ENCODE measurements at places on chromosomes 11 and 22.

- no peak for DNase-seq
Measured at GRCh38 chr22:17802822-17803221, 28.6 kb upstream of the BID start.

GRCh38 chr22:46777609-46777970 is 15.1 kb downstream of the TBC1D22A start:
- no peak for DNase-seq

- no peak for DNase-seq
Measured at GRCh38 chr22:26568207-26568706, 21.7 kb downstream of the TPST2 start.

- DNase-seq = no peak
Measured at GRCh38 chr22:46081831-46082210, 68.5 kb upstream of the PPARA start.

DNA sequence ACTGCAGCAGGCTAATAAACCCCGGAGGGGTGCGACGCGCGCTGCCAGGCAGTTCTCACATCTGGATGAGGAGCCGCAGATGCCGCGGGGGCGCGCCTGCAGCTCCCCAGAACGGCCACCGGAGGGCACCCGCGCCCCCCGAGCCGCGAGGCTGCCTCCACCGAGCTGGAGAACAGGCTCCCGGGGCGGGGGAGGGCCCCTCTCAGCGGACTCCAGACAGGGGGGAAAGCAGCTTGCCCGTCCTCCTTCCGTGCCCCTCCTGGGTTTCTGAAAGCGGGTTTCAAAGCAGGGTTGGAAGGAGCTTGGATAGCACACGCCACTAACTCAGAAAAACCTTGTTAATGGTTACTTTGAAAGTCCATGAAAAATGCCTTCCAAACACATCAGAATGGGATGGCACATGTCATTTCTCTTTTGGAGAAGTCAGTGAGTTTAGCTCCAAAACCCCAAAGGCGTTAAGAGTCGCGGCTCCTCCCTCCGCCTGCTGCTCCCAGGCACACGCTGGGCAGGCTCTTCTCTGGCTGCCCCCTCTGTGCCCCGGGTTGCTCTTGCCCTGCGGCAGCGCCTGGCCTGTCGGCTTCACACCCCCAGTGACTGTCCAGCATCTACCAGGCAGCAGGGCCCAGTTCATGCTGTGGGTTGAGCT is 317.8 kb downstream of the NTM start:
- no peak for DNase-seq

GRCh38 chr22:27972732-27973698 is 54.0 kb upstream of the PITPNB start:
- DNase-seq = no peak

DNA sequence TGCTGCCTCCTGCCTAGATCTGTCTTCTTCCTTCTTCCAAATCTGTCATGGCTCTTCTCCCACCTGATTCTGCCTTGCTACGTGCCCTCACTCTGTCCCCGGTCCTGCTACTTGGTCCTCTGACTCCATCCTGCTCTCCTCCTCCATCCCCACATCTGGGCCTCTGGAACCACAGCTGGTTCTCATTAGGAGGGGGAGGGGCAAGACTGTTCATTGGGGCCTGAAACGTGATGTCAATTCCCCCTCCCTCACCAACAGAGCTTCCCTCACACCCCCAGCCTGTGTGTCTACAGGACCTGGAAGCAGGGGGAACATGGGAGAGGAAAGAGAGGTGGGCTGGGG is 9.1 kb downstream of the DCHS1 start:
- no peak for DNase-seq

DNA sequence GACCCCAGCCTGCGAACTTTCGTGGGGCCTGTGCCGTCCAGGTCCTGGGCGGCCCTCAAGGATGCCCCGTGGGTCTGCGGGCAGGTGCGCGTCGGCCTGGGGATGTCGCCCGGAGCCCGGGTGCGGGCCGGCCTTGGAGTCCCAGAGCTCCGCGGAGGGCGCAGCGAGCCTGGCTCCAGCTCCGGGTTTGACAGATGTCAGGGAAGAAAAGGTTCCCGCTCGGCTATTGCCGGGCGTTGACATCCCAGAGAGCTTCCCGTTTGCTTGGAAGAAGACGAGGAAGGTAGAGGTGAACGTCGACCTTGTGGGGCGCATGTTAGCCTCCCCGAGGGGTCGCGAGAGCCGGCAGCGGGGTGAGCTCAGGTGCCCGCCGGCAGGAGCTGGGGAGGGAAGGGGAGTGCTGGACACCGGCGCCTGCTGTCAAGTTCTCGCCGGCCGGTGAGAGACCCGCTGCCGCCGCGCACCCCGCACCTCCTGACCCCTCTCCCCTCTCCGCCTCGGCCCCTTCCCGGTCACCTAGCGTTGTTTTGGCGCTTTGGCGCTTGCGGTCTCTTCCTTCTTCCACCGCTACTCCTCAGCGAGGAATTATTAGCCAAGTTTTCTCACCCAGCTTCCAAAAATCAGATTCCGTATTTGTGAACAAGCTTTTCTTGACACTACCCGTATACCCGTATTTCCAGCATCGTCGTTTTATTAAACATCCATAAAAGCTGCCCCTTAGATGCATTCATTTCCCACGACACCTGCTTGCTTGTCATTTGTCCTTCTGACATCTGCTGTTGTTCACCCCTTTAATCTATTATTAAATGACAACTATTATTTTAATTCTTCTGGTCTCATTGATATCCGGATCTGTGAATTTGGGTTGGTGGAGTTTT is 1.3 kb downstream of the BMAL1 start:
- no peak for DNase-seq

GRCh38 chr22:49569286-49570031 is 258.2 kb downstream of the BRD1 start:
- DNase-seq = no peak

DNA sequence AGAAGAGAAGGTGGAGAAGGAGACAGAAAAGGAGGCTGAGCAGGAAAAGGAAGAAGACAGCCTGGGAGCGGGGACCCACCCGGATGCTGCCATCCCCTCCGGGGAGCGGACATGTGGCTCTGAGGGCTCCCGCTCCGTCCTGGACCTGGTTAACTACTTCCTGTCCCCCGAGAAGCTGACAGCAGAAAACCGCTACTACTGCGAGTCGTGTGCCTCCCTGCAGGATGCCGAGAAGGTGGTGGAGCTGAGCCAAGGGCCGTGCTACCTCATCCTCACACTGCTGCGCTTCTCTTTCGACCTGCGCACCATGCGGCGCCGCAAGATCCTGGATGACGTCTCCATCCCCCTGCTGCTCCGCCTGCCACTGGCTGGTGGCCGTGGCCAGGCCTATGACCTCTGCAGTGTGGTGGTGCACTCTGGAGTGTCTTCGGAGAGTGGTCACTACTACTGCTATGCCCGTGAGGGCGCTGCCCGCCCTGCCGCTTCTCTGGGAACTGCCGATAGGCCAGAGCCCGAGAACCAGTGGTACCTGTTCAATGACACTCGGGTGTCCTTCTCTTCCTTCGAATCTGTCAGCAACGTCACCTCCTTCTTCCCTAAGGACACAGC is 21.4 kb downstream of the USP35 start:
- no peak for DNase-seq

DNA sequence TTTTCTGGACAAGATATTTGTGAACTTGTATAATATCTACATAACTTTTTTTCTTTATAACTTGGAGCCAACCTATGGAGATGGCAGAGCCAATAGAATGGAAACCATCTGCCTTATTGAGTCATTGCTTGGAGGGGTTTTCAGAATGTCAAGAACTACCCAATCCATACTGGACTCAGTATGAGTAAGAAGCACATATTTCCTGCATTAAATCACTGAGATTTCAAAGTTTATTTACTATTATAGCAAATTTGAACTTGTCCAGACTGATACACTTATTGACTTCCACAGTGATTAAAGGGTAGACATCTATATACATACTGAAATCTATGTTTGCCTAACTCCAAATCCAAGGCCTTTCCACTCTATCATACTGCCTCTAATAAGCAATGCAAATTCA is 704.0 kb downstream of the KCNA4 start:
- DNase-seq = no peak

- no peak for DNase-seq
Measured at GRCh38 chr22:30272781-30273601, 6.3 kb upstream of the OSM start.

All from right renal cortex interstitium (tissue), 3 donors.